Activated CD4-positive, alpha-beta T cell treated with anti-CD3 and anti-CD28 coated beads, Interleukin-2, amount 10 ng/mL, durations not matched to agents 7 days and 5 days (primary cell): ENCODE measurements at places on chromosomes 4 and X. TPM values are rescaled to one million over a fixed set of nuclear protein-coding genes. Genes with fewer than 3 reads are reported as not detected.

DNA sequence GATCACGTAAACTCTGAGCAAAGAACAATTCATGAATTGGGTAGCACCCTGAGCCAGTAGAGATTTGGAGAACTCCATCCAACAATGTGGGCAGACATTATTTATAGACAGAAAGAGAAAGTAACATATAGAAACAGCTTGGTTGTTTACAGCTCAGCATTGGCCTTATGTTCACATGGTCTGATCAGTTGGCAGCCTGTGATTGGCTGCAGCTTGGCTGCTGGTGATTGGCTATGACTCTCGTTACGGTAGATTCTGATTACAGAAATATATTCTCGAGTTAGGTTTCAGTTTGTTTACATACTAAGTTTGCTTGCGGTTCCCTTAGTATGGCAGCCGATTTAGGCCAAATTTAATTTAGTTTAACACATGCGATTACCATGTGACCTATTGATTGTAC is 663.4 kb downstream of the RAPGEF2 start:
- no peaks in the 10 kb centered on the region for H3K36me3 ChIP-seq
- no peak overlapping the region for H3K27ac ChIP-seq
- no peaks in the 10 kb centered on the region for H3K4me1 ChIP-seq
- H3K4me3 ChIP-seq: no peak overlapping the region

The REELD1 gene
- total RNA-seq: 0.20 TPM

GRCh38 chrX:358651-359143 is 28.0 kb downstream of the PPP2R3B start:
- H3K27ac ChIP-seq: peak overlapping the region; percentile 9
- no peaks in the 10 kb centered on the region for H3K27me3 ChIP-seq
- DNase-seq: no peak
- peaks cover 65% of the 10 kb centered on the region for H3K36me3 ChIP-seq
- H3K4me1 ChIP-seq: peaks cover 22% of the 10 kb centered on the region
- no peak overlapping the region for H3K4me3 ChIP-seq

DNA sequence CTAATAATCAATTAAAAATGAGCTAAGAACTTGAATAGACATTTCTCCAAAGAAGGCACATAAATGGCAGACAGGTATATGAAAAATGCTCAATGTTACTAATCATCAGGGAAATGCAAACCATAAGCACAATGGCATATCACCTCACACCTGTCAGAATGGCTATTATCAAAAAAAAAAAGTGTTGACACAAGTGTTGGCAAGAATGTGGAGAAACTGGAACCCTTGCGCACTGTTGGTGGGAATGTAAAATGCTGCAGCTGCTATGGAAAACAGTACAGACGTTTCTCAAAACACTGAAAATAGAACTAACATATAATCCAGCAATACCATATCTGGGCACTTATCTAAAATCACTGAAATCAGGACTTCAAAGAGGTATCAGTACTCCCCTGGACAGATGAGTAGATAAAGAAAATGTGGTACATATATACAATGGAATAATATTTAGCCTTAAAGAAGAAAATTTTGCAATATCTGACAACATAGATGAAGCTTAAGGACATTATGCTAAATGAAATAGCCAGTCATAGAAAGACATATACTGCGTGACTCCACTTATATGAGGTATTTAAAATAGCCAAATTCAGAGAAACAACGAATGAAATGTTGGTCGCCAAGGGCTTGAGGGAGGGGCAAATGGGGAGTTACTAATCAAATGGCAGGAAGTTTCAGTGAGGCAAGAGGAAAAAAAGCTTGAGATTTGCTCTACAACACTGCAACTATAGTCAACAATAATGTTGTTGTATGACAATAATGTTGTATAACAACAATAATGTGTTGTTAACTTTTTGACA is 175.5 kb downstream of the WDFY3 start:
- no peak overlapping the region for H3K4me3 ChIP-seq

GRCh38 chr4:104416725-104417356 is 77.9 kb downstream of the CXXC4 start:
- no peaks in the 10 kb centered on the region for H3K27me3 ChIP-seq
- no peaks in the 10 kb centered on the region for H3K4me1 ChIP-seq
- no peak overlapping the region for H3K4me3 ChIP-seq
- H3K27ac ChIP-seq: no peak overlapping the region
- no peak for DNase-seq

The GAGE1 gene
- total RNA-seq: not detected

- peaks cover 29% of the 10 kb centered on the region for H3K4me1 ChIP-seq
- peak overlapping the region; percentile 75 for H3K4me3 ChIP-seq
These were observed 658 bp downstream of the ATP6AP2 start for GRCh38 chrX:40581336-40581920.

GRCh38 chr4:96483308-96484030 is 643.6 kb downstream of the PDHA2 start:
- H3K27me3 ChIP-seq: no peaks in the 10 kb centered on the region
- no peaks in the 10 kb centered on the region for H3K36me3 ChIP-seq
- H3K4me3 ChIP-seq: no peak overlapping the region
- DNase-seq: no peak

The PGRMC2 gene
- 39.2 TPM for total RNA-seq

GRCh38 chr4:14566518-14566917 is 435.8 kb upstream of the CPEB2 start:
- no peak overlapping the region for H3K4me3 ChIP-seq
- no peaks in the 10 kb centered on the region for H3K27me3 ChIP-seq
- no peak for DNase-seq
- no peaks in the 10 kb centered on the region for H3K36me3 ChIP-seq
- no peaks in the 10 kb centered on the region for H3K4me1 ChIP-seq
- no peak overlapping the region for H3K27ac ChIP-seq

GRCh38 chr4:8556341-8557150 is 23.6 kb upstream of the GPR78 start:
- no peak for DNase-seq
- H3K36me3 ChIP-seq: no peaks in the 10 kb centered on the region
- H3K27me3 ChIP-seq: no peaks in the 10 kb centered on the region
- H3K27ac ChIP-seq: no peak overlapping the region

GRCh38 chrX:13165266-13166189 is 121.1 kb upstream of the FAM9C start:
- no peak overlapping the region for H3K4me3 ChIP-seq
- H3K4me1 ChIP-seq: peaks cover 25% of the 10 kb centered on the region
- H3K36me3 ChIP-seq: peaks cover 4% of the 10 kb centered on the region
- H3K27me3 ChIP-seq: no peaks in the 10 kb centered on the region
- DNase-seq: no peak

GRCh38 chrX:68794461-68794860 is 34.4 kb upstream of the EFNB1 start:
- no peaks in the 10 kb centered on the region for H3K36me3 ChIP-seq
- no peak overlapping the region for H3K4me3 ChIP-seq
- H3K27me3 ChIP-seq: no peaks in the 10 kb centered on the region
- DNase-seq: no peak
- no peak overlapping the region for H3K27ac ChIP-seq
